ENCODE measurements at places on chromosomes 6 and 20. TPM values are rescaled to one million over a fixed set of nuclear protein-coding genes. Genes with fewer than 3 reads are reported as not detected.

TAAR8 gene
- total RNA-seq, result not detected

- H3K4me3 ChIP-seq, result no peak overlapping the region
- H3K36me3 ChIP-seq, result no peaks in the 10 kb centered on the region
- H3K27ac ChIP-seq, result no peak overlapping the region
- no peak for DNase-seq
- peaks cover 3% of the 10 kb centered on the region for H3K27me3 ChIP-seq
Measured at GRCh38 chr6:228881-229651, 63.2 kb upstream of the DUSP22 start.

DNA sequence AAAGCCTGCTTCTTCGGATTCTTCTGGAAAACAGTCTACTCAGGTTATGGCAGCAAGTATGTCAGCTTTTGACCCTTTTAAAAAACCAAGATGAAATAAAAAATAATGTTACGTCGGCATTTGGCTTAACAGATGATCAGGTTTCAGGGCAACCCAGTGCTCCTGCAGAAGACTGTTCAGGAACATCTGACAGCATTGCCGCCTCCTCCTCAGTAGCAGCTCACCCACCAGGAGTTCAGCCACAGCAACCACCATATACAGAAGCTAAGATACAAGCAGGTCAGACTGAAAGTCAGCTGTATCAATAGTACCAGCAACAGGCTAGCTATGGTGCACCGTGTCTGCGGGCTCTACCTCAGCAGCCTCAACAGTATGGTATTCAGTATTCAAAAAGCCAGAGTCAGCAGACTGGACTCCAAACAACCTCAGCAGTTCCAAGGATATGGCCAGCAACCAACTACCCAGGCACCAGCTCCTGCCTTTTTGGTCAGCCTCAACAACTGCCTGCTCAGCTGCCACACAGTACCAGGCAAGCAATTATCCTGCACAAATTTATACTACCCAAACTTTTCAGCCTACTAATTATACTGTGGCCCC, 51.9 kb downstream of the BTBD9 start:
- H3K27ac ChIP-seq, result no peak overlapping the region
- H3K36me3 ChIP-seq, result no peaks in the 10 kb centered on the region
- no peaks in the 10 kb centered on the region for H3K4me1 ChIP-seq
- no peaks in the 10 kb centered on the region for H3K27me3 ChIP-seq

APOM gene
- total RNA-seq, result 0.42 TPM

DNA sequence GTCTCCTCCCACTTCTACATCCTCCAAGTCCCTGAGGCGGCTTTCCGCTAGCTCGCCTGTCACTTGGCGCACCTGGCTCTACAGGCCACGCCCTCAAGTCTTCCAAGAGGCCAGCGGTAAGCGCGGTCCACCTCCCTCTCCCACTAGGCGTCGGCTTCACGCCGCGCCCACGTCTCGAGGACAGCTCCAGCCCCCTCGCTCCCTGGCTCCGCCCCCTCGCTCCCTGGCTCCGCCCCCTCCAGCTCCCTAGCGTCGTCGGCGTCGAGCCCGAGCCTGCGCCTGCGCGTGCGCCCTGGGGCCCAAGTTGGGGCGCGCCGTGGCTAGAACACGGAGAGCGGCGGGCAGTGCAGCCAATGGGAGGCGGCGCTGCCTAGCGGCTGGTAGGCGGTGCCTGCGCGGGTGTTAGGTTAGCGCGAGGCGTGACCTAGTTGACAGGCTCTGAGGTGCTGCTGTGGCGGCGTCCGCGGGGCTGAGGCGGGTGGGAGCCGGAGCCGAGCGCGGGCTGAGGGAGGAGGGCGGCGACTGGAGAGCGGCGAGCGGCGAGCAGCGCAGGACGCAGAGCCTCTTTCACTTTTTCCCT, at the start of gene MACROD2:
Gene MACROD2 (plus strand): TSS at position 431 of the 580 bp plus-strand sequence.
- peak within 1 kb of the TSS; percentile 70 for H3K4me3 ChIP-seq
- H3K27ac ChIP-seq, result no peak within 1 kb of the TSS
- H3K4me1 ChIP-seq, result no peaks in the 10 kb centered on the region
- H3K36me3 ChIP-seq, result no peaks in the 10 kb centered on the region
- H3K27me3 ChIP-seq, result no peaks in the 10 kb centered on the region

- H3K4me3 ChIP-seq, result no peak overlapping the region
- DNase-seq, result no peak
- H3K27me3 ChIP-seq, result no peaks in the 10 kb centered on the region
- H3K27ac ChIP-seq, result no peak overlapping the region
- no peaks in the 10 kb centered on the region for H3K4me1 ChIP-seq
Measured at GRCh38 chr6:5854899-5855298, 151.8 kb downstream of the NRN1 start.

SRMS gene
- not detected for total RNA-seq

- H3K4me1 ChIP-seq, result no peaks in the 10 kb centered on the region
- no peak for DNase-seq
- no peak overlapping the region for H3K4me3 ChIP-seq
- H3K36me3 ChIP-seq, result no peaks in the 10 kb centered on the region
- no peak overlapping the region for H3K27ac ChIP-seq
- no peaks in the 10 kb centered on the region for H3K27me3 ChIP-seq
Measured at GRCh38 chr20:45426320-45427016, 10.5 kb downstream of the PIGT start.

DNA sequence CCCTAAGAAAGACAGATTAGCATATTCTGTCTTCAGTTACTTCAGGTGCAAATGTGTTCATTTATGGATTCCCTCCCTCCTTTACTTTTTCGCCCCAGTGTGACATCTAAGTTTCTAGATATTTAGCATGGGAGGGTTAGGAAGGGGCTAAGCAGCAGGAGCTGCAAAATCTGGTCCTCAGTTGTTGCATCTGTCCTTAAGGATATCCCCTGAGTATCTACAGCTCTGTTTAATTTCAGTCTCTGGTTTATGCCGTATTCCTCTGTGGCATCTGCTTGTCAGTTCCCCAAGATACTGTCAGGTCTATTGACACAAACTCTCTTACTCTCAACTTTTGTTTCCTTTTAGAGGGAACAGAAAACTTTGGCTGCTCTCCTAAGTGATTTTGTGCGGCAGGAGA, 754.6 kb upstream of the MAP3K7 start:
- H3K4me3 ChIP-seq, result no peak overlapping the region
- no peak overlapping the region for H3K27ac ChIP-seq
- H3K4me1 ChIP-seq, result no peaks in the 10 kb centered on the region
- no peaks in the 10 kb centered on the region for H3K27me3 ChIP-seq

GRCh38 chr20:49280463-49281058, 2.7 kb upstream of the ZNFX1 start:
- no peak for DNase-seq
- H3K4me3 ChIP-seq, result no peak overlapping the region
- peaks cover 18% of the 10 kb centered on the region for H3K36me3 ChIP-seq

- no peak overlapping the region for H3K27ac ChIP-seq
- no peaks in the 10 kb centered on the region for H3K4me1 ChIP-seq
- no peaks in the 10 kb centered on the region for H3K36me3 ChIP-seq
- H3K27me3 ChIP-seq, result no peaks in the 10 kb centered on the region
- no peak overlapping the region for H3K4me3 ChIP-seq
Measured at GRCh38 chr6:55895972-55896730, 20.8 kb upstream of the BMP5 start.

- H3K4me1 ChIP-seq, result no peaks in the 10 kb centered on the region
- H3K27ac ChIP-seq, result no peak overlapping the region
- DNase-seq, result no peak
- no peaks in the 10 kb centered on the region for H3K36me3 ChIP-seq
- no peaks in the 10 kb centered on the region for H3K27me3 ChIP-seq
Measured at GRCh38 chr6:160201061-160201460, 57.6 kb downstream of the SLC22A2 start.

GRCh38 chr6:43744931-43745727, 24.9 kb upstream of the VEGFA start:
- no peaks in the 10 kb centered on the region for H3K36me3 ChIP-seq
- no peak overlapping the region for H3K27ac ChIP-seq
- no peak for DNase-seq
- H3K4me1 ChIP-seq, result no peaks in the 10 kb centered on the region
- H3K4me3 ChIP-seq, result no peak overlapping the region
- no peaks in the 10 kb centered on the region for H3K27me3 ChIP-seq

LRRN4 gene
- total RNA-seq, result 0.36 TPM

DNA sequence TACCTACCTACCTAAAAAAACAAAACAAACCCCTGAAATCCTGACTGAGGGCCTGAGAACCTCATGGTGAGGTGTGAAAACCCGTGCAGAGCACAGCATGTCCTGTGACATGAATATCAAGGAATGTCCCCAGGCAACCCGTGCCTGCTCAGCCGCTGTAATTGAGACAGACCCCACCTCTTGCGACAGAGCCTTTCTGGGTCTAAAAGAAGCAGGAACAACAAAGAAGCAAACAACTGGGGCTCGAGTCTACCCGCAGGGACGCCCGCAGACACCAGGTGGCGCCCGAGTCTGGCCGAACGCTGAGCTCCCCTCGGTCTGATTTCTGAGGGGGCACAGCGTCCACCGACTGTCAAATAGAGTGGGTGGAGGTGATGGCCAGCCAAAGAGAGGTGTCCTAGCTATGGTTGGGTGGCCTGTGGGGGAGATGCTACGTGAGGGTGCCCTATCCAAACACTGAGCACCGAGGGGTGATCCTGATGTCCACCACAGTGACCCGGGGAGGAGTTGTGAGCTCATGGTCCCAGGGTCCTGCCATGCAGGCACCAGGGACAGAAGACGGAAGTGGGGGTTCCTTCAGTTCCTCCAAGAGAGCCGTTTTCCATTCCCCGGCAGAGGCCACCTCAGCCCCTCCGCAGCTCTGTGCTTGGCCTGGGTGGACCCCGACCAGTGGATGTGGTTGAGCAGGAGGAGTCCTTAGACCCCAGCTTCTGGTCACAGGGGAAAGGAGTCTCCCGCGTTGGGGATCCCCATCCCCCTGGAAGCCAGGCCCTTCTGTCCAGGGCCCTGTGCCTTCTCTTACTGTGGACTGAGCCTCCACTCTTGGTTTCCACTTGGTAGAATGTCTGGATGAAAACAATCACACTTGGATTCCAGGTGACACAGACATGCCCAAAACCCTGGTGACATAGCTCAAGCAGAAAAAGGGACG, 268.2 kb downstream of the CDC5L start:
- no peak overlapping the region for H3K4me3 ChIP-seq
- no peak overlapping the region for H3K27ac ChIP-seq
- H3K4me1 ChIP-seq, result no peaks in the 10 kb centered on the region
- DNase-seq, result peak; percentile 90
- no peaks in the 10 kb centered on the region for H3K36me3 ChIP-seq

DNA sequence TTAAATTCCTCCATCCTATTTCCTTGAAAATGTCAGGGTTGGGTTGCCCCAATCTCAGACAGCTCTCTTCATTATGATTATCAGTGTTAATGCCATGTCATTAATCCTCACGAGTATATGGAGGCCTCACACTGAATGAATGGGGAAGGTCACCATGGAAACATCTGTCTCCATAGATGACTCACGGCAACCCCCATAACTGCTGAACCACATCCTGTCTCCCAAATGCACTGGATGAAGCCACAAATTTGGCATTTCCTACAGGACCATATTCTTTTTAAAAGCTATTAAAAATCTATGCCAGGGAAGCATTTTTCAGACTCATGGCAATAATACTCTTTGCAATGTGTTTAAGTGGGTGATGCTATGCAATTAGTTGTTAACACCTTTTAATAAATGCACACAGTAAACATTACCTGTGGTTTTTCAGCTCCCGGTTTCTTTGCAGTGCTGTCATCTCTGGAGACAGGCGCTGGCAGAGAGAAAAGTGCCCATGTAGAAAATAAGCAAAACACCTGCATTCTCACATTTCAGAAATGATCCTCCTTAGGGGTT, 80.1 kb upstream of the PTPRK start:
- H3K27me3 ChIP-seq, result peaks cover 1% of the 10 kb centered on the region
- no peak for DNase-seq
- no peaks in the 10 kb centered on the region for H3K36me3 ChIP-seq
- H3K4me3 ChIP-seq, result no peak overlapping the region
- no peak overlapping the region for H3K27ac ChIP-seq
- H3K4me1 ChIP-seq, result no peaks in the 10 kb centered on the region

- H3K4me3 ChIP-seq, result no peak overlapping the region
- H3K27ac ChIP-seq, result no peak overlapping the region
- no peaks in the 10 kb centered on the region for H3K36me3 ChIP-seq
- H3K4me1 ChIP-seq, result no peaks in the 10 kb centered on the region
Measured at GRCh38 chr20:5737966-5738365, 12.2 kb upstream of the SHLD1 start.

- no peak overlapping the region for H3K27ac ChIP-seq
- no peaks in the 10 kb centered on the region for H3K4me1 ChIP-seq
- no peak overlapping the region for H3K4me3 ChIP-seq
- DNase-seq, result no peak
- no peaks in the 10 kb centered on the region for H3K36me3 ChIP-seq
Measured at GRCh38 chr6:36786055-36786675, 53.1 kb downstream of the CPNE5 start.

OR2B2 gene
- total RNA-seq, result not detected

- H3K4me1 ChIP-seq, result no peaks in the 10 kb centered on the region
- H3K4me3 ChIP-seq, result no peak overlapping the region
Measured at GRCh38 chr6:64815718-64816117, 891.3 kb downstream of the EYS start.

TREM1 gene
- total RNA-seq, result 18.4 TPM

DNA sequence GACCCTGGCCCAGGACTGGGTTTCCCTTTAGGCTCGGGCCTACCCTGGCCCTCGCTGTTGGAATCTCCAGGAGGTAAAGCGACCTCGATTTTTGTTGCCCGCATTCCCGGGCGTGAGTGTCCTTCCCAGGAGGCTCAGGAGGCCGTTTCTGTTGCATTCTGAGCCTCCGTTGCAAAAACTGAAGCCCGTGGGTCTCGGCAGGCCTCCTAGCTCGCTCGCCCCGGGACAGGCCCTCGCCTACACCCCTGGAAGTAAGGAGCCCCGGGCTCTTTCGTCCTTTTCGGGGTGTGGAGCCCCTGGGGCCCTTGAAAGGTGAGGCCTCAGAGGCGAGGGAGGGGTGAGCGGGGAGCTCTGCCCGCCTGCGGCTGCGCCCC, 2.3 kb downstream of the NR2E1 start:
- H3K27me3 ChIP-seq, result peaks cover 5% of the 10 kb centered on the region
- no peak overlapping the region for H3K27ac ChIP-seq
- no peaks in the 10 kb centered on the region for H3K36me3 ChIP-seq
- DNase-seq, result no peak
- H3K4me1 ChIP-seq, result no peaks in the 10 kb centered on the region
- no peak overlapping the region for H3K4me3 ChIP-seq

DNA sequence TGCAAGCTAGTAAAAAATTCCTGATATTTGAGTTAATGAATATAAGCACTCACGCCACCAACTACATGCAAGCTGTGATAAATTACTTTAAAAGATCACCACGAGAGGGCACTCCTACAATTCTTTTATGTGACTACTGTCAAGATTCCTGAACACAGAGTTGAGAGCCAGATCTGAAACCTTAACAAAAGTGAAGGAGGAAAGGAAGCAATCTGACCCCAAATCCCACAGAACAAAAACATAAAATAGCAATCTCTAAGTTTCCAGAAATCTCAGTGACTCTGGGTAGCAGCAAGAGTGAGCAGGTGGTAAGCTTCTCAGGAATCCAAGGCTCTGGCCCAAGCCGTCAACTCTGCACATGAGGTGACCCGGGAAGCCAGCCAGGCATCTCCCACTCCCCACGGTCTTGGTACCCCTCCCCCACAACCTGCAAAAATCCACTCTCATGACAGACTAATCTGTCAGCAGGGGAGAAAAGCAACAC, 55.1 kb downstream of the STAU1 start:
- H3K36me3 ChIP-seq, result no peaks in the 10 kb centered on the region
- no peak overlapping the region for H3K4me3 ChIP-seq
- H3K27ac ChIP-seq, result no peak overlapping the region
- no peaks in the 10 kb centered on the region for H3K27me3 ChIP-seq

GRCh38 chr6:13560651-13561044, 13.8 kb upstream of the SIRT5 start:
- DNase-seq, result no peak
- no peak overlapping the region for H3K4me3 ChIP-seq
- H3K27me3 ChIP-seq, result no peaks in the 10 kb centered on the region
- no peaks in the 10 kb centered on the region for H3K36me3 ChIP-seq
- H3K27ac ChIP-seq, result no peak overlapping the region
- no peaks in the 10 kb centered on the region for H3K4me1 ChIP-seq

Data from aorta (tissue), 5 donors.